ENCODE measurements at places on chromosomes 5 and 9.

GRCh38 chr9:126719618-126720031, 85.2 kb upstream of the ZBTB43 start:
- DNase-seq: peak; percentile 92

DNA sequence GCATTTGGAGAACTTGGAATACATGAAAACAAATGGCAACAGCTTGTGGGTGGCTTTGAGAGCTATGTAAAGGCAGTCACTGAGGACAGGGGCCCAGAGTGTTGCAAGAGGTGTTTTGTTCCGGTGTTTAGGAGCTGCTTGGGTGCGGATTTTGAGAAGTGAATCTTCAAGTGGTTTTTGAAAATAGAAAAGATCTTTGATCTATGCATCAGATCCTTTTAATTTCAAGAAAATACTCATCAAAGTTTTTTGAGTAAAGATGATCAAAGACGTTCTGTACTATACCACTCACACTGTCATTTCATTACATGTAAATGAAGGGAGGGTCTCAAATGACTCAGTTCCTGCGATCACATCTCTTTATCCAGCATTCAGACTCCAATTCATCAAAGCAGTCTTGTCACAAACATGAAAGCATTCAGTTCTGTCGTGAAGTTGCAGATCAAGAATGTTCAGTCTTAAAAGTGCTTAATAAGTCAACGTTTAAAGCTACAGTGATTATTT, 112.5 kb downstream of the WDR41 start:
- no peak for DNase-seq

GRCh38 chr5:95393279-95393678, 2.1 kb downstream of the FAM81B start:
- DNase-seq: no peak

DNA sequence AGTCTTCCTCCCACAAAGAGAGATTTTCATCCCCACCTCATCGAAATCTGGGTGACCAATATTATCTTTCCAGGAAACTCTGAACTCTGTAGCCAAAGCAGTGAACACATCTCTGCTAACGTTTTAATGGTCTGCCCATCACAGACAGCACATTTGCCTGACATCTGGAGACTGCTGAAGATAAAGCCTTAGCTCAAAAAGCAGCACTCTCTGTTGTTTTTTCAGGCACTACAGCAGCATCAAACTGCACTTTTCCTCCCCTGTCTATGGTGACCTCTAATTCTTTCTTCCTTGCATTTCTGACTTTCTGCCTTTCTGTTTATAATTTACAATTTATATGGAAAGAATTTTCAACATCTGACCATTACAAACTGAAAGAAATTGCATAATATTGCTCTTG, 66.8 kb downstream of the RAB3C start:
- DNase-seq: no peak

DNA sequence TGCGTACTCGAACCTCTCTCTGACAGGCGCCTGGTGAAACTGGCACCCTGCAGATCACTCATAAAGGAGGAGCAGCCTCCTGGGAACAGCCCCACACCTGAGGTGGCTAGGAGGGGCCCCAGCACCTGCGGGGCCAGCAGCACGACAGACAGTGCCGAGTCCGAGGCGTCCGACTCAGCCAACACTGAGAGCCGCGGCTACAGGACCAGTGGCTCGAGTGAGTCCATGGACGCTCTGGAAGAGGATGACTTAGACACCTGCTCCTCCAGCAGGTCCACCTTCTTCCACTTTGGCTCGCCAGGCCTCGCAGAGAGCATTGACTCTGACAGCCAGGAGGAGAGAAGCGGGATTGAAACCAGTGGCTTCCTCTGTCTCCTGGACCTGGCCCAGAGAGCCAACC, 13.5 kb upstream of the TRMT10B start:
- no peak for DNase-seq

GRCh38 chr9:136620441-136621018, 42.2 kb upstream of the EGFL7 start:
- DNase-seq: no peak

DNA sequence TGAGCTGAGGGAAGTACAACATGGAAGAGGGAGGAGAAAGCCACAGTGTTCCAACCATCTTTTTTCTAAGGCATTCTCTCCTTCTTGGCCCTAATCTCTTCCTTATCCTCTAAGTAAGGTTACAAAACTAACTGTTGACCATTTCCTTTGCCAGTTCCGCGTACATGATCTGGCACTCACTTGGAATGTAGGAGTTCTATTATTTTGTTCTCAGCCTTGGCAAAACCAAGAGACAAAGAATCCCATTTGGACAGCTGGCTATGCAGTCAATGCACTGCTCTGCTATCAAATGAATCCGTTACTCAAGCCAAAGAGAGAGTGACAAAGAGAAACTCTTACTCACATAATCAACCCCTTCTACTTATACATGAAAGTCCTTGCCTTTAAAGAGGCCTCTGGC, 410.3 kb downstream of the DTWD2 start:
- no peak for DNase-seq

DNA sequence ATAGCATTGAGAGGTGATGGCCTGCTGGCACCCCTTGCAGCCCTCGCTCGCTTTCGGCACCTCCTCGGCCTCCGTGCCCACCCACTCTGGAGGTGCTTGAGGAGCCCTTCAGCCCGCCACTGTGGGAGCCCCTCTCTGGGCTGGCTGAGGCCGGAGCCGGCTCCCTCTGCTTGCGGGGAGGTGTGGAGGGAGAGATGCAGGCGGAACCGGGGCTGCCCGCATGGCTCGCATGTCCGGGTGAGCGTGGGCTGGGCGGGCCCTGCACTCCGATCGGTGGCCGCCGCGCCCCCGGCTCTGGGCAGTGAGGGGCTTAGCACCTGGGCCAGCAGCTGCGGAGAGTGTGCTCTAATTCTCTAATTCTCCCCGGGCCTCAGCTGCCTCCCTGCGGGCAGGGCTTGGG, 101.1 kb downstream of the KIF4B start:
- no peak for DNase-seq

DNA sequence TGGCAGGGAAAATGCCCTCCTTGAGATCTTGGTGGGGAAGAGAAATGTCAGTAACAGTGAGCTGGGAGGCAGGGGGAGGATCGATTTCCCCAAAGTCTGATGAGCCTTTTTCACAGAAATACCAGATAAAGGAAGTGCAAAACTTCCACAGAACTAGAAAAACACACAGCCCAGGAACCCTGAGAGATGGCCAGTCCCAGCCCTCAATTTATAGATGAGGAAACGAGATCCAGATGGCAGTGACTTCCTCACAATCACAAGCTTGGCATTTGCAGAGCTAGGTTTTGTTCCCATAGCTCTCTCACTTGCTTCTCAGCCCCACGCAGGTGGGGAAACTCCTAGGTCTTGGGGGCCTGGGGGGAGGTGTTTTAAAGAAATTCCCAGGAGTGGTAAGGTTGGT, 3.8 kb upstream of the GGTA1 start:
- DNase-seq: no peak
